ENCODE measurements at places on chromosomes 6 and 20. TPM values are rescaled to one million over a fixed set of nuclear protein-coding genes. Genes with fewer than 3 reads are reported as not detected.

DNA sequence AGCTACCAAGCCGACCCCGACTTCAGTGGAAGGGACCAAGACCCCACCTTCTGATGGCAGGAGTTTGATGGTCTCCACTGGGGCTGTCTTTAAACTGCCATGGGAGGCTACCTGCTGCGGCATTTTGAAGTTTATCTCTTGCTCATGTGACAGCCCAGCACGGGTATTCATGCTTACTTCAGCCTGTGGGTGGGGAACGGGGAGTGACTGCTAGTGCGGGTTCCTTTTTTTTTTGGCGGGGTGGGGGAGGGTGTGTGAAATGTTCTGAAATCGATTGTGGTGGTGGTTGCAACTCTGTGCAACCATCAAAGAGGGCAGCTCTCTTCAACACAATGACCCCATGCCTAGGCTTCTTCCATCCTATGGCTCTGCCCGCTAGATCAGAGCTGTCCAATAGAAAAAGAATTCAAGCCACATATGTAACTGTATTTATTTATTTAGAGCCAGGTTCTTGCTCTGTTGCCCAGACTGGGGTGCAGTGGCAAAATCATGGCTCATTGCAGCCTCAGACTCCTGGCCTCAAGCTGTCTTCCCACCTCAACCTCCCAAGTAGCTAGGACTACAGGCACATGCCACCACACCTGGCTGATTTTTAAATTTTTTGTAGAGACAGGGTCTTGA lies 53.7 kb downstream of the PPP1R16B start:
- DNase-seq = no peak

- DNase-seq = no peak
These were observed 19.9 kb downstream of the PSMG4 start for GRCh38 chr6:3278691-3279090.

- DNase-seq = no peak
These were observed 269.4 kb downstream of the NKAIN2 start for GRCh38 chr6:124073021-124073420.

DNA sequence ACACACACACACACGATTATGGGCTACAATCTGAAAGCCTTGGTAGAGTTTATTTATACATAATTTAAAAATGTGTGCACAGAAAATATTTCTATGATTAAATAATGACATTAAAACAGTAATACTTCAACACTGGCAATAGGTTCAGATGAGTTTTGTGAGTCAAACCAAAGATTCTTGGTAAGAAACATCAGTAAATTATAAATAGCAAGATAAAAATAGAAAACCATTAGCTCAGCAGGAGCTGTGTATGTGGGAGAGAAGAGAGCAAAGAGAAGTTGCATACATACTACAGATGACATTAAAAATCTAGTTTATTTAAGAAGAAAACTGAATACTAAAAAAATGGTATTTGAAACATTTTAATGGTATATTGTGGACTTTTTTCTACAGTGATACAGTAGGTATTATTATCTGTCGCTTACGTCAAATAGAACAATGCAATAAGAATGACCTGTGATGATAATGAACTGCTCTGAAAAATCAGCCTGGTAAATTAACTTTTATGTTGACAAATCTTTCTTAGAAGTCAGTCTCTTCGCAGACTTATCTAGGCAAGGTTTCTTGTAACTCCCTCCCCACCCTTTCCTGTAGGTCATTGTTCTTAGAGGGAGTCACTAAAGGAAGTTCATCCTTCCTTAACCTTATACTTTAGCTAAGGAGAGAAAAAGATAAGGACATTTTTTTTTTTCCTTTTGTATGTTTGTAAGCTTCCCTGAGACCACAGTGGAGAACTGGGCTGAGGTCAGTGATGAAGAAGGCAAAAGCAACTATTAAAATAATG lies 149.3 kb downstream of the GJA1 start:
- DNase-seq = no peak

Gene TNFRSF21
- total RNA-seq = 43.4 TPM

Gene TRAPPC3L
- total RNA-seq = not detected

- DNase-seq = no peak
These were observed 146.6 kb downstream of the ZFAND3 start for GRCh38 chr6:37965964-37966676.

- no peak for DNase-seq
These were observed 14.5 kb upstream of the PI16 start for GRCh38 chr6:36940027-36940426.

DNA sequence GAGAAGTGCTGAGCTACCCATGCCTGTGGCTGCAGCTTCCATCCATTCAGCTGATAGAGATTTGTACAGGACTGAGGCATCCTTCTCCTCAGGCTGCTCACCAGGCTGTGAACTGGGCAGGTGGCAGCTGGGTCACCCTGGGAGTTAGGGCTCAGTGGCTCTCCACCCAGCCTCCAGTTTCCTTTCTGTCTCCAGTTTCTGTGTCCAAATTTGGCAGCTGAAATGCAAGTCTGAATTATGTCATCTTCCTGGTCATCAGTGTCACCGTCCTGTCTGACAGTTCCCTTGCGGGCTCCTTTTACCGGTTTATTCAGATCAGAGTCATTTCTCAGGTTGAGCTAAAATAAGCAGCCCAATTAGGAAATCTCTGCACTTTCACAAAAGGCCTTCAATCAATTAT lies 93.3 kb downstream of the EDN1 start:
- DNase-seq = no peak

Gene HLA-B
- total RNA-seq = 193 TPM

DNA sequence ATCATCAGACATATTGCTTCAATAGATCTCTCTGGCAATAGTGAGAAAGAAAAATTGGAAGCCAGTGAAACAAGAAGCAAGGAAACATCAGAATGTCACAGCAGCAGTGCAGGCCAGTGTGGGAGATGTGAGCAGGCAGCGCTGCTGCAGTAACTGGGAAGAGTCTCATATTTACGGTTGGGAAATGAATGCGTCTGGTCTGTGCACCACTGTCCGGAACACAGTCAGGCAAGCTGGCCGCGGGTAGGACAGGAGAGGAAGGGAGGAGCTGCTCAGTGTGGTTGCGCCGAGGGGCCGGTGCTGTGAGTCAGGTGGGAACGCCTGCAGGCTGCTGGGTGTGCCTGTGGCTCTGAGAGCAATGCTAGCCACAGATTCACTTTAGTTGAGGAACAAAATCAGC lies 6.4 kb upstream of the PSMG4 start:
- DNase-seq = no peak

- DNase-seq = no peak
These were observed 18.2 kb downstream of the BCL2L1 start for GRCh38 chr20:31704225-31705119.

GRCh38 chr6:104640150-104640700 lies 219.5 kb downstream of the HACE1 start:
- DNase-seq = no peak

GRCh38 chr6:34131326-34132290 lies 14.3 kb downstream of the GRM4 start:
- DNase-seq = no peak

DNA sequence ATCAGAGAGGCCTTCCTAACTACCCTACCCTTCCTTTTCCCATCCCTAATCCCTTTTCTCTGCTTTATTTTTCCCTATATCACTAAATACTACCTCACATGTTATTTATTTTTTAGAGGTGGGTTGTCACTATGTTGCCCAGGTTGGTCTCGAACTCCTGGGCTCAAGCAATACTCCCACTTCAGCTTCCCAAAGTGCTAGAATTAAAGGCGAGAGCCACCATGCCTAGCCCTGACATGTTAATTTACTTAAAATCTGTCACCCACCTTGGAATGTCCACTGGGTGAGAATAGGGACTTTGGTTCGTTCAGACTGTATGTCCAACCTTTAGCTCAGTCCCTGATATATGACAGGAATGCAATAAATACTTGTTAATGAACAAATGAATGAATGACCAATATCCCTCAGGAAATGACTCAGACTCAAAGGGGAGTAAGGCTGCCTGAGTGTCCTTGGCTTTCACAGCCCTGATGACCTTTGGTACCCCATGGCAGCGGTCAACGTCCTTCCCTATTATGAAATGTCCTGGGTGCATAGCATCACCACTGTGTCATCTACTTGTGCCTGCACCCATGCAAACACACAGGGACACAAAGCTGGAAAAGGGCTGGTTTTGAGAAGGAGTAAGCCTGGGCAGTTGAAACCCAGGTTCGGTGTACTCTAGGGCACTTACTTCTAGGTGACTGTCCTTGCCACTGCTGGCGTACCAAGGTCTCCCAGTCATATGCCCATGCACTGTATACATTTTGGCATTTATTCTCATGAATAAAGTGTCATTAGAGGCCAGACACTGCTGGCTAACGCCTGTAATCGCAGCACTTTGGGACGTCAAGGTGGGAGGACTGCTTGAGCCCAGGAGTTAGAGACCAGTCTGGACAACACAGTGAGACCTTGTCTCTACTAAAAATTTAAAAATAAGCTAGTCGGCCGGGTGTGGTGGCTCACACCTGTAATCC lies 26.5 kb downstream of the BCL2L1 start:
- no peak for DNase-seq

DNA sequence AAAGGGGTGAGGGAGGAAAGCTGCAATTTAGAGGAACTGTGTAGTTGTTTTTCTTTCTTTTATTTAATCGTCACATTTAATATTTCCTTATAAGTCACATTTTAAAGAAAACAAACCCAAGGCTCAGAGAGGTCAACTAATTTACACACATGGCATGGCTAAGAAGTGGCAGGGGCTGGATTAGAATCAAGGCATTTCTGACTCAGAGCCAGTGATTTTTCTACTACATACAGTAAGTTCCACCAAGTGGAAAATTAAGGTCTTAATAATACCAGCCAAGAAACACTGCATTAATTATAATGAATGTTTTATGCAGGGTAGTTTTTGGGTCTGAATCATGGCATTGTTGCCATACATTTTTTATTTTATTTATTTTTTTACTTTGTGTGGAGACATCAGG lies 607.7 kb upstream of the CITED2 start:
- DNase-seq = no peak

Gene GSS
- 61.3 TPM for total RNA-seq

- no peak for DNase-seq
These were observed 302.3 kb upstream of the CITED2 start for GRCh38 chr6:139676718-139677117.

DNA sequence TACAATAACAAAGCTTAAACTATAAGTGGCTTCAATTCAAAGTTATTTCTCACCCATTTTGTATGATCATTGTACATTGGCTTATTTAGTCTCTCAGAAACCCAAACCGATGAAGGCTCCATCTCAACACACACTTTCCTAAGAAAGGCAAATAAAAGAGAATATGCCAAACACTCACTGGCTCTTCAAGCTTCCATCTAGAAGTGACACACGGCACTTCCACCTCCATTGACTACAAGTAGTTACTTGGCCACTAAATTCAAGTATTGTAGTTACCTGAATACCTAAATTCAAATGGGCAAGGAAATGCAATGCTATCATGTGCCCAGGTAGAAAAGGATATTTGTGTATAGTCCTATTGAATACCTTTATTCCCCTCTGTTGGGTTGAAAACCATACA lies 170.6 kb downstream of the OGFRL1 start:
- DNase-seq = no peak

- no peak for DNase-seq
These were observed 37.2 kb downstream of the GTF2H5 start for GRCh38 chr6:158205169-158205944.

Gene BMP6
- 1.5 TPM for total RNA-seq

DNA sequence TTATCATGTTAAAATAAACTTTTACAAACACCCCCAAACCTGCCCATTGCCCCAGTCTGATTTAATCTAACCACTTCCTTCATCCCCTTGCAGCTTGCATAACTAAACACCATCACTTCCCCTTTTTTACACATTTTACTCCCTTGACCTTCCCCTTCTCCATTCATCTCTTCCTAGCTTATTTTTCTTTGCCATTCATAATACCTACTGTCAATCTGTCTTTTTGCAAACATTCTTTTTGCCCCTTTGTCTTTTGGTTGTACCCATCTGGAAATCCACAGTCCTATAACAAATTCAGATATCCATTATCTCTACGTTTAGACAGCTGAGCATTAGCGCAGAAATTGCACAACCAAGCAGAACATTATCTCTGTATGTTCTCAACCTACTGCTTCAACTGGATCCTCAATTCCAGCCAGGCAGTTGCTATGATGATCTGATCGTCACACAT lies 51.2 kb downstream of the C6orf52 start:
- no peak for DNase-seq

DNA sequence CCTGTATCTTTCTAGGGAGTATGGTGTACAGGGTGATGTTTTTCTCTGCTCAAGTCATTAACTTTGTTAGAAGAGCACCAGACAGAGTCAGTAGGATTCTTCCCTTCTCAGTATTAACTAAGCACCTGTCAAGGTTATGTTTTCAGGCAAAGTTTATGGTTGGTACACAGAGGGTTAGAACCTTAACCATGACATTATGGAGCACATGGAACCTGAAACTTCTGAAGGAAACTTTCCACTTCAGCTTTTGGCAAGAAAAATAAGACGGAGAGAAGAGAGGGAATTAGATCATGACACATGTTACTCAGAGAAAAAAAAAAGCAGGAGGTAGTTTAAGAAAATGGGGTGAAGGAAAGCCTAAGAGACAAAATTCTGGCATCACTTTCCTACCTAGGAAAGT lies 112.9 kb upstream of the PDE7B start:
- DNase-seq = no peak

Gene SLC35D3
- not detected for total RNA-seq

- DNase-seq = no peak
These were observed 319.7 kb upstream of the MAN1A1 start for GRCh38 chr6:119669221-119669620.

Gene CCN5
- 83.9 TPM for total RNA-seq

Gene GNL1
- 20.0 TPM for total RNA-seq

- DNase-seq = no peak
These were observed 29.9 kb downstream of the ABHD12 start for GRCh38 chr20:25360631-25361286.

Gene KCNK16
- total RNA-seq = not detected

- no peak for DNase-seq
These were observed 19.7 kb upstream of the GTSF1L start for GRCh38 chr20:43746344-43747137.
